Fibroblast of gingiva (primary cell): ENCODE measurements at places on chromosomes 12 and 14.

DNA sequence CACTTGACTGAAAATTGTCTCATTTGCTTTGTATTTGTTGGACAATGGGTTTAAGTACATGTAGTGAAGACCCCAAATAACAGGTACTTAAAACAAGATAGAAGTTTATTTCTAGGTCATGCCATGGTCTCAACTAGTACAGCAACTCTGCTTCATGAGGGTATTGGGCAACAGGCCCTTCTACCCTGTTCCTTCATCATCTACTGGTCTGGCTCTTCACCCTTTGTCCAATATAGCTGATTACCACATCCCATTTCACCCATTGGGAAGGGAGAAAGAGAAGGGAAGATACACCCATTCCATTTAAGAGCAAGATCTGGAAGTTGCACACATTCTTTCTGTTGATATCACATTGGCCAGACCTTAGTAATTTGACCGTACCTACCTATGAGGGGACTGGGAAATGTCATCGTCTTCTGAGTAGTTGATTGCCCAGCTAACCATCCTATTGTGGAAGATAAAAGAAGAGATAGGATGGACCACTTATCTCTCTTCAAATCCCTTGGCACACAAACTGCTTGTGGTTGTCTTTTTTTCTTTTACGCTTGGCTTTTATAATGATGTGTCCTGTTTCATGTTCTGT, 104.6 kb downstream of the DIP2B start:
- no peak for DNase-seq

GRCh38 chr12:3014641-3015040, 55.4 kb downstream of the TEAD4 start:
- DNase-seq = no peak

DNA sequence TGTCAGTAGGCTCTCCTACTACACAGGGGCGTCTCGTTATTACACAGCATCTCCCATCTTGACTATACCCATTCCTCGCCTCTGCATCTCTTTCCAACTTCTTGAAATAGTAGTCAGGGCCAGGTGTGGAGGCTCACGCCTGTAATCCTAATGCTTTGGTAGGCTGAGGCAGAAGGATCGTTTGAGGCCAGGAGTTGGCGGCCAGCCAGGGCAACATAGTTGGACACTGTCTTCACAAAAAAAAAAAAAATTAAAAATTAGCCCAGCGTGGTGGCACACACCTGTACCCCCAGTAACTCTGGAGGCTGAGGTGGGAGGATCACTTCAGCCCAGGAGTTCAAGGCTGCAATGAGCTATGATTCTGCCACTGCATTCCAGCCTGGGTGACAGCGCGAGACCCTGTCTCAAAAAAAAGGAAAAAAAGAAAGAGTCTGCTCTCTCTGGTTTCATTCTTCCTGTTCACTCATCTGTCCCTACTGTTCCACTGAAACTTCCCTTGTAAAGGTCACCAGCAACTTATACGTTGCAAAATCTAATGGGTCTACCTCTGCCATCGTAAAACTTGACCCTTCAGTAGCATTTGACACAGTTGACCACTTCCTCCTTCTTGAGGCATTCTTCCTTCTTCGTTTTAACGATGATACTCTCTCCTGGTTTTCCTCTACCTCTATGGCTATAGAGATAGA, 41.0 kb upstream of the PTGR2 start:
- DNase-seq = no peak

DNA sequence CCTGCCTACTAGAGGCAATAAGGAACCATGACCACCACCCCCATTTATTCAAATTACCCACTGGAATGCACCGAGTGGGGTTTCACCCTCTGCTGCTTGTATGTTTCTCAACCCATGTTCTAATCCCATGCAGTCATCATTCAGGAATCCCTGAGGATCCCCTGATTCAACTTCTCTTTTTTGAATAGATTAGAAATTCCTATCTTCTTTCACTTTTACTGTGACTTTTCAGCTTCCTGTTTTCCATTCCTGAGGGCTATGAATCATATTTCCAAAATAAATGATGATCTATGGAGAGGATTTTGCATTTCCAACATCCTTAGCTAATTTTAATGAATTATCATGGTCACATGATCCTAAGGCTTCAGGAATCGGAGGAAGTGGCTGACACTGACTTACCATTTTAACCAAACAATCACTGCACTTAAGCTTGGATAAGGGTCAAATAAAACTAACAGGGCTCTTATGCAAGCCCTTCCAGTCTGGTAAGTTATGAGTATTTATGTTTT, 19.4 kb upstream of the P2RX4 start:
- DNase-seq = peak; percentile 83

DNA sequence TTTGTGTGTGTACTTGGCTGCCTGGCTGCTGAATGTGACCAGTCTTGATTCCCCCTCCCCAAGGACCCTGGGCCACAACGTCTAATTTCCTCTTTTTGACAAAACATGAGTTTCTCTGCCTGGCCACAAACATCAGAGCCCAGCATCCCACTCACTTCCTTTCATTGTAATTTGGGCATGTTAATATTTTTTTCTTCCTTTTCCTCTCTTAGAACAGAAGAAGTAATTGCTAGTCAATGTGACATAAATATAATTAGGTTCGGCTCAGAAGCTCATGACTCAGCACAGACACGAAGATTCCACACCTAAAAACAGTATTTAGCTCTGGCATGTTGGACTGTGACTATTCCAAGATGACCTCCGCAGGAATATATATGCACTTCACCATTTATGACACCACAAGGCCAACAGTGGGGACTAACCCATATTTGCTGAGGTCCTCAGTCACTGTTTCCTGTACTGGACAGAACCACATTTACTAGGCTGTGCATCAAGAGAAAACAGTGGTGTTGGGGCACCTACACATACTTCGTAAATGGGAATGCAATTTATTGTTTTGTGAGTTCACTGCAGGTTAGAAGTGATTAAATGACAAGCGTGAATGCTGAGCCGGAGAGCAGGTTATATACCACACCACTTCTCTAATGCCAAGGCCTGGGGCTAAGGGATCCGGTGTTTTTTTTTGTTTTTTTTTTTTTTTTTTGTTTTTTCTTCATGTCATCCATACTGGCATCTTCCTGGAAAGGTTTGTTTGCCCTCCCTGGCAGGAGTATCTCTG, 4.2 kb downstream of the GSG1 start:
- no peak for DNase-seq

- peak; percentile 87 for DNase-seq
Observed at GRCh38 chr12:6069437-6070093, 54.9 kb downstream of the VWF start.

- no peak for DNase-seq
Observed at GRCh38 chr12:41917938-41918341, 226.7 kb downstream of the GXYLT1 start.

DNA sequence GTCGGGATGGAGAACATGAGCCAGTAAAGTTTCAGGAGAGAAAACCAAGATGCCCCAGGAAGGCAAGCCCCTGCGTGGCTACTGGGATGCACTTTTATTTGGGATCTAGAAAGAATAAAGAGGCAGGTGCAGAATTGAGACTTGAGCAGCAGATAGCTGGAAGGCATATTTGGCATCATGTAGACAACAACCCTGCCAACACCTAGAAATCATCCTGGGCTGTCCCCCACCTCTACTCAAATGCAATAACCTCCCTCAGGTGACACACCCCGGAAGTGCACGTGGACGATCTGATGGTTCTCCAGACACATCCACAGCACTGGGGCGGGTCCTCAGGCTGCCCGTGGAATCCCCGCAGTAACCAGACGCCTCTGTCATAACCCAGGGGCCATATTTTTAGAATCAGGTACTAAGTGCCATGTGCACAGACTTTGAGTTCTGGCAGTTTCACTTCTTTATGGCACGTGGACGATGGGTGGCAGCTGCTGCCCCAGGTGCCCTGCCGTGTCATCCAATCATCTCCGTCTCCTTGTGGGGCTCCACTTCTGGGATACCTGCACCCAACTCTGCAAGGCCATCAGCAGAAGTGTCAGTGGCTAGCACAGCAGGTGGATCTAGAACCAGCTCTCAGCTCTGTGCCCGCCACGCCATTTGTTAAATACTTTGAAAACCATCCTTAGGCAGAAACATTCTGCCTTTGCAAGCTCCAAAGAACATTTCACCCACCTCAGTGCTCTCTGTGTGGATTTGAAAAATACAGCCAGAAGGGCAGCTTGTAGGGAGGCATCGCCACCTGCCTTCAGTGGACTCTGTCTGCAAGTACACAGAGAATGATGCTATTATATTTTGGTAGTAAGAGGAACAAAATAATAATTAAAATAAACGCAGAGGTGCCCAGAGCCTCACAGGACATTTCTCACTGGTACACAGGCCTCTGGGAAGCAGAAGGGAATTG, 771.7 kb upstream of the TMEM132C start:
- DNase-seq = no peak

DNA sequence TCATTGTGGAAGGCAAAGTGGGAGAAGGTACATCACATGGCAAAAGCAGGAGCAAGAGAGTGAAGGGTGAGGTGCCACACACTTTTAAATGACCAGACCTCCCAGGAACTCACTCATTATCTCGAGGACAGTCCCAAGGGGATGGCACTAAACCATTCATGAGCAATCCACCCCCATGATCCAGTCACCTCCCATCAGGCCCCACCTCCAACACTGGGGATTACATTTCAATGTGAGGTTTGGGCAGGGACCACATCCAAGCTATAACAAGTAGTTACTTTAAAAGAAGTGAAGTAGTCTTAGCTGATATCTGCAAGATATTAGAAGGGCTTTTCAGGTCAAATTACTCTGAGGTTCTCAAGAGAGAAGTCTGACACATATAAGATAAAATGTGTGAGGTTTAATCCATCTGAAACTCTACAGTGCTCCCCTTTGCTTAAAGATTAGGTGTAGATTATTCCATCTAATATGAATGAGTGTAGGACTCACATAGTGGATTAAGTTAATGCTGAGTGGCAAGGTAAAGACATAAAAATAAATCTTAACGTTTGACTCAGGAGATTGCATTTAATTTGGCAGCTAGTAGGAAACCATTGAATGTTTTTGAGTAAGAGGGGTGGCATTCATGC, 130.8 kb downstream of the TMX1 start:
- no peak for DNase-seq

- DNase-seq = no peak
Observed at GRCh38 chr12:7203109-7203508, 13.6 kb downstream of the PEX5 start.

DNA sequence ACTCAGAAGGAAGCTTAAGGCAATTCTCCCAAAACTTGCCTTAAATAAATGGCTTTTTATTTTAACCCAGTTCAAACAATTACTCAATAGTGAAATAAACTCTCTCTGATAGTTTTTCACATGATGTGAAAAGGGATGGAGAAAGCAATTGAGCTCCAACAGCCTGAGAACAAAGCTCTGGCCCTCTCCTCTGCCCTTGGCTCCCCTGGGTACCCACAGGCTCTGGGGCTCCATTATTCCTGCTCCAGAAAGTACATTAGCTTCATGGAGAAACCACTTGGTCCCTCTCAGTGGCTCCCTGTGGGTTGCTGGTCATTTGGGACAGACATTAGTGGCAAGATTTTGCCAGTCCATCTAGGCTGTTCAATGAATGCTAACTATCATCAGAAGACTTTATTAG, 242.8 kb downstream of the ATP23 start:
- DNase-seq = no peak

- no peak for DNase-seq
Observed at GRCh38 chr12:2510045-2510444, 284.7 kb upstream of the FKBP4 start.

DNA sequence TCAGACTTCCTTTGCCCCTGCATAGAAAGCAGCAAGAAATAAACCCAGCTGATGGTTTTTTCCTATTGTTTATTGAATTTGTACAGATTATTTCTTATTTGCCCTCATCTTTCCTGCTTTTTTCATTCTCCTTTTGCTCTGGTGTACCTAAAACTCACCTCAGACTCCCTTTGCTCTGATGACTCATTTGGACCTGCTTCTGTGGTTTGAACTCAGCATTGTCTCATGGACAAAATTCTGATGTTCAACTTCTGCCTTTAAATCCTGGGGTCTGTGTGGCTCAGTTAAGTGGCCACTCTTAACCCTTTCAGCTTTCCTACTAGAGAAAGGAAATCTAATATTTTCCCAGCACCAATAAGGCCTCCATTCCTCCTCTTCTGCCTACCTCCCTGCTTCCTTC, 3.5 kb upstream of the SENP1 start:
- DNase-seq = no peak

GRCh38 chr14:30194741-30195148, 267.1 kb upstream of the PRKD1 start:
- peak; percentile 84 for DNase-seq

GRCh38 chr12:5964913-5965900, 20.1 kb upstream of the ANO2 start:
- DNase-seq = no peak

GRCh38 chr14:94423453-94424056, 29.0 kb downstream of the SERPINA11 start:
- DNase-seq = peak; percentile 57

DNA sequence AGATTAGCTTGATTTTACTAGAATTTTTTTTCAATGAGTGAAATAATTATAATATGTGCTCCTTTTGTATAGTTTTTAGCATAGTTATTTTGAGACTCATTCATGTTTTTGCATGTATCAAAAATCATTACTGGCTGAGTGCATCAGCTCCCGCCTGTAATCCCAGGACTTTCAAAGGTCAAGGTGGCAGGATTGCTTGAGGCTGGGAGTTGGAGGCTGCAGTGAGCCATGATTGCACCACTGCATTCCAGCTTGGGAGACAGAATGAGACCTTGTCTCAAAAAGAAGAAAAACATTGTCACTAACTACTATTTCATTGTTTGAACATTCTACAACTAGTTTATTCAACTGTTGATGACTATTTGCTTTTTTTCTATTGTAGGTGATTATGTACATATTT, 802.7 kb downstream of the SLC16A7 start:
- no peak for DNase-seq

DNA sequence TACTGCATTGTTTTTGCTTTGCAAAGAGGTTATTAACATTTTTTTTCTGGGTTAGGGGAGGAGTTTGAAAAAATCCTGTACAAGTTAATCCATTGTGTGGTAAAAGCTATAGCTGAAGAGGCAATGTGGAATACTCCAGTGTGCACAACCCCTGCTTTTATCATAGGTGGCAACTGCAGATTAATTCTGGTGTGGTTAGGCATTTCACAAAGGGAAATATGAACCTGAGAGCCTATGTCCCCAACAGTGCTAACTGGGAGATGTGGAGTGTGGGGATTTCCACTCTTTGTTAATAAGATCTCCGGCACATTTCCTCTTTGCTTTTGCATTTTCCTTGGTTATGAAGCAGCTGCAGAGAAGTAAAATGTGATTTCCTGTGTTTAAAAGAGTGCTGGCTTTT, 33.6 kb downstream of the PRORP start:
- peak; percentile 31 for DNase-seq

DNA sequence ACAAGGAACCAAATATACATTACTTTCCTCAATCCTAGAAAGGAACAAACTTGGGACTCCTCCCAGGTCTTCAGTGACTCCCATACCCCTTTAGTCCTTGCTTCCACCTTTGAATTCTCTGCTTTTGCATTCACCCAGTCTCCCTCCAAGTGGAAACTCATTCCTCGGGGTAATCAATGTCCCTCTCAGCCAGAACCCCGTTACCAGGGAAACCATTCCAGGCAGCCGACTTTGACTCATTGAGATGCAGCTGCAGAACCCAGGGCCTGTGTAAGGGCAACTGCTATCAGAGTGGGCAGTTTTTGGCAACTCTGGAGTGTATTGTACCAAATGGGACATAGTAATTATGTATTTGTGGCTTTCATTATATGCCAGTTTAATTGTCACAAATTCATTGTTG, 186.2 kb downstream of the NRXN3 start:
- DNase-seq = no peak

GRCh38 chr12:79674629-79675028, 16.1 kb downstream of the PAWR start:
- DNase-seq = peak; percentile 71
